ENCODE measurements at places on chromosomes 1 and 21. TPM values are rescaled to one million over a fixed set of nuclear protein-coding genes. Genes with fewer than 3 reads are reported as not detected.

Gene SPRR2A
- polyA plus RNA-seq: 5.4 TPM

Gene EVA1C
- polyA plus RNA-seq: 46.8 TPM

Gene NID1
- 25.8 TPM for polyA plus RNA-seq

Gene AUNIP
- 0.22 TPM for polyA plus RNA-seq

Gene SLC19A2
- polyA plus RNA-seq: 30.3 TPM

Gene SLC44A3
- 2.3 TPM for polyA plus RNA-seq

Gene DDAH1
- polyA plus RNA-seq: 9.1 TPM

Gene LCE1B
- polyA plus RNA-seq: not detected

Gene TMIGD3
- 11.2 TPM for polyA plus RNA-seq

Gene KLF17
- 0.01 TPM for polyA plus RNA-seq

Gene TMEM51
- polyA plus RNA-seq: 2.8 TPM

Gene RFX5
- polyA plus RNA-seq: 5.7 TPM

All from adipose tissue (tissue), 3 donors.